ENCODE measurements at places on chromosomes 4 and X. TPM values are rescaled to one million over a fixed set of nuclear protein-coding genes. Genes with fewer than 3 reads are reported as not detected.

DNA sequence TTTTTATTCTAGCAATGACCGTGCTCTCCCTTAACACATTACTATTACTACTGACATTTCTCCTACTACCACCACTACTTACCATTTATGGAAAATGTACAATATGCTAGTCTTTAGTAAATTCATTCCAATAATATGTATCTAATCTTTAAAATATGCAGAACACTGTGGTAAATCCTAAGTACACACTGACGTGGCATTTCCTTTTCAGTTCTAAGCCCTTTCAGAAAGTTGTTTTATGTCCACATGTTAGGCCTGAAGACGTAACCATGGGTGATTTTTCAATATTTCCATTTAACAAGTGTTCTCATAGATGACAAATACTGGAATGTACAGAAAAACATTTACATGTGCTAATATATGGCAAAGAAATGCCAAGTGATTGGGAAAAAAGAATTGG, 268.6 kb upstream of the SLIT2 start:
- DNase-seq, result no peak

CNKSR2 gene
- 1.5 TPM for polyA plus RNA-seq

IRS4 gene
- polyA plus RNA-seq, result 1.2 TPM

GRCh38 chr4:76252271-76252653, 741 bp downstream of the FAM47E start:
- no peak for DNase-seq

GRCh38 chrX:14032406-14032805, 2.7 kb upstream of the GEMIN8 start:
- DNase-seq, result peak; percentile 34

RFC1 gene
- polyA plus RNA-seq, result 81.5 TPM

IL1RAPL1 gene
- 2.7 TPM for polyA plus RNA-seq

DSPP gene
- not detected for polyA plus RNA-seq

DNA sequence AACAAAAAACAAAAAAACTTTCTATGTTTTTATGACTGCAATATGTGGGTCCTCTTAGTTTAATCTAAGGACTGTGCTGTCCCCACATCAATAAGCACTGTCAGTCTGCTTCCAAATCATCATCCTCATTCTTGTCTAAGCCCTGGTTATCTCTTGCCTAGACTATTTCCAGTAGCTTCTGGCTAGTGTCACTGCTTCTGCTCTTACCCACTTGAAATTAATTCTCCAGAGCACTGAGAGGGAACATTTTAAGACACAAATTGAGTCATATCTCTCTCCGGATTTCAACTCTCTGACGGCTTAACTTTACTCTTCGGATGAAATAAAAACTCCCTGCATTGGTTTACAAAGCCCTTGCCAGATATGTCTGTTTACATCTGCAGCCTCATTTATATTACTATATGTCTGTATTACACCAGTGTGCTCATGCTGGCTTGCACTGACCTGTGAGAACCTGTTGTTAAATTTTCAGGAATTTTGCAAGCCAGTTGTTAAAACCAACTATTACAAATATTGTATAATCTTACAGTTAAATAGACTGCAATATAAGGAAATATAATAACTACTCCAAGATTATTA, 345.9 kb downstream of the ADGRL3 start:
- no peak for DNase-seq

GRCh38 chr4:188839704-188840103, 700.5 kb downstream of the TRIML1 start:
- no peak for DNase-seq

DNA sequence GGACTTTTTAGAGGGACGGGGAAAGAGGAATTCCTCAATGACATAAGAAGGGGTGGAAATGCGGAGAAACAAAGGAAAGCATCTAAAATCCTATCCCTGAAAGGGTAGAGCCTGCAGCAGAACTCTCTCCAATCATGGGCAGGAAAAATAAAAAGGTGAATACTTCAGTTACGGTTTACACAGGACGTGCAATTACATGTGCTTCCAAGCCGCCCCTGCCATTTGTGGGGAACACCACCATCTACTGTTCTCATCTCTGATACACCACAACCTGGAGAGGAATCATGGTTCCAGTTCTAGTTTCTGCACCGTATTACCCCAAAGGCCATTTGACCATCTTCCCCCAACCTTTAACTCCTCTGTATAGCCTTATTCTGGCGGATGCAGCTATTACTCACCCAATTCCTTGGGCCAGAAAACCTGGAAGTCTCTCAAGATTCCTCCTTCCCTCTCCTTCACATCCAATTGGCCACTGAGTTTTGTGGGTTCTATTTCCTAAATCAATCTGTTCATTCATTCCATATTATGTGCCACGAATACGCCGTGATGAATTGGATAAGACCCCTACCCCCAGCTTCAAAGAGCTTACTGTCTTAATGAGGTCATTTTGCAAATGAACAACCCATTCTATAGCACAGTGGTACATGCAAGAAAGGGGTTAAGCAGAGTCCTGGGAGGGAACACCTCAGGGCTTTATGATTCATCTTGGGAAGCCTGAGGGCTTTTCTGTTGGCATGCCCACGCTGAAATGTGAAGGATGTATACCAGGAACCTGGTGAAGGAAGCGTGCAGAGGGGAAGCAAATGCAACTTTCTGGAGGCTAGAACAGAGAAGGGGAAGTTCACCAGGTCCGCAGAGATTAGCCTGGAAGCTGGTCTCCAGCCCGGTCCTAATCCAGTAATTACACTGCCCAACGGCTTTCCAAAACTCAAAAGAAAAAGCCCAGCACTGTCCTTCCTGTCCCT, 1.4 kb upstream of the MSL3 start:
- DNase-seq, result no peak

UGT2B15 gene
- not detected for polyA plus RNA-seq

FAM199X gene
- 48.9 TPM for polyA plus RNA-seq

- DNase-seq, result no peak
Measured at GRCh38 chr4:100421361-100421978, 96.4 kb downstream of the EMCN start.

GRCh38 chr4:142404191-142404611, 441.9 kb downstream of the INPP4B start:
- no peak for DNase-seq

GRCh38 chrX:111131572-111131971, 35.6 kb downstream of the PAK3 start:
- DNase-seq, result no peak

- DNase-seq, result peak; percentile 8
Measured at GRCh38 chrX:140918398-140919038, 83.9 kb upstream of the SPANXB1 start.

RNF150 gene
- 28.6 TPM for polyA plus RNA-seq

PARM1 gene
- polyA plus RNA-seq, result 54.0 TPM

- no peak for DNase-seq
Measured at GRCh38 chr4:159117968-159118367, 15.1 kb downstream of the RAPGEF2 start.

VEGFC gene
- polyA plus RNA-seq, result 19.0 TPM

KLF8 gene
- 5.7 TPM for polyA plus RNA-seq

DMRTC1B gene
- 6.2 TPM for polyA plus RNA-seq

DNA sequence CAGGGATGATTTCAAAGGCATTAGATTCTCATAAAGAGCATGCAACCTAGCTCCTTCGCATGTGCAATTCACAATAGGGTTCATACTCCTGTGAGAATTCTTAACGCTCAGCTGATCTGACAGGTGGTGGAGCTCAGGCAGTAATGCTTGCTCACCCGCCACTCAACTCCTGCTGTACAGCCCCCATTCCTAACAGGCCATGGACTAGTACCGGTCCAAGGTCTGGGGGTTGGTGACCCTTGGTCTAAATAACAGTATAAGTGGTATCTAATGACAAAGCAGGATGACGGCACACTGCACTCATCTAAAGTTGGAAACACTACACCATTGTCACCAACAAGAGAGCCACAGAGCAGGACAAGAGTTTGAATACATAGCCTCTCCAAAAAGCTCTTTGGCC, 28.5 kb downstream of the ADGRA3 start:
- DNase-seq, result no peak

DNA sequence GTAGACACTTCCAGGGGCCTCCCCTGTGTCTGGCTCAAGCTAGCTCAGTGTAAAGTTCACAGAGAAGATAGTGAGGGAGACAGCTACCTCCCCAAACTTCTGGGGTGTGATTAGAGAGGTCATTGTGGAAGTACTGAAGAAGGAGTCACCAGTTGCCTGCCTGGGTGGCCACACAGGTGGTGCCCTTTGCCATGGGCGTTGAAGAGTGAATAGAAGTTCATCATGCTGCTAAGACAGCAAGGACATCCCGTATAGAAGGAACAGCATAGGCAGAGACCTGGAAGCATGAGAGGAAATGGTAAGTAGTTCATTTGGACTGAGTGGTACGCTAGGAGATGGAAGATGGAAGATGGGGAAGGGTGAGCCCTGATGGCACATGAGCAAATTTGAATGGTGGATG, 110.1 kb downstream of the PJA1 start:
- DNase-seq, result no peak

DNA sequence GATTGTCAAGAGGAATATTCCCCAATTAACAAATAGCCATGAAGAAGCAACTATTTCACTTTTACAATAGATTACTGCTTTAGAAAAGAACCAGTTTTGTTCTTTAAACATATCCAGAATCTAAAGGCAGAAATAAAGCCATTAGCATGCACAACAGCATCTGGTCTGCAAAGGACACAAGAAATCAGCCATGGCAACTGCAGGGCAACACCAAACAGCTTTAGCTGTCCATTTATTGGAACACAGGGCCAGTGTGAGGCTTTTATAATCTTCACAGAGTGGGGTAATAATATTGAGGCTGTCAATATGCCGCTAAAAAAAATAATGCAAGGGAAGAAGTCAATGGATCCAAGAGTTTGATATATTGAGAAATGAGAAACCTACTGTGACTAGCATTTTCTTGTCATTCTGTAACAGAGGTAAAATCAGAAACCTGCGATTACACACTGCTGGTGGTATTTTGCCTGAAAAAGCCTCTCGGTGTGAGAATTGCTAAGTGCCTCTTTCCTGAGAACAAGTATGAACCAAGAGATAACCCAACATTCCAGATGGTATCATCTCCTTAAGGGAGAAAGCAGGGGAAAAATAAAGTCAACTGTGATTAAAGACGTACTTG, 2.7 kb upstream of the BANK1 start:
- no peak for DNase-seq

GAGE12J gene
- not detected for polyA plus RNA-seq

GRCh38 chr4:127667116-127667515, 34.4 kb downstream of the INTU start:
- no peak for DNase-seq

PCDH11X gene
- polyA plus RNA-seq, result 0.11 TPM

ADAMTS3 gene
- 12.5 TPM for polyA plus RNA-seq

- DNase-seq, result peak; percentile 97
Measured at GRCh38 chr4:73069338-73070073, at the start of gene COX18. Gene COX18 (minus strand): TSS chr4:73069716. CDS start chr4:73069649, 67 bp downstream.

- DNase-seq, result no peak
Measured at GRCh38 chr4:43277003-43277402, 384.5 kb downstream of the GRXCR1 start.

- no peak for DNase-seq
Measured at GRCh38 chr4:89823416-89823815, 13.5 kb downstream of the SNCA start.

PCDH10 gene
- polyA plus RNA-seq, result 6.7 TPM

DNA sequence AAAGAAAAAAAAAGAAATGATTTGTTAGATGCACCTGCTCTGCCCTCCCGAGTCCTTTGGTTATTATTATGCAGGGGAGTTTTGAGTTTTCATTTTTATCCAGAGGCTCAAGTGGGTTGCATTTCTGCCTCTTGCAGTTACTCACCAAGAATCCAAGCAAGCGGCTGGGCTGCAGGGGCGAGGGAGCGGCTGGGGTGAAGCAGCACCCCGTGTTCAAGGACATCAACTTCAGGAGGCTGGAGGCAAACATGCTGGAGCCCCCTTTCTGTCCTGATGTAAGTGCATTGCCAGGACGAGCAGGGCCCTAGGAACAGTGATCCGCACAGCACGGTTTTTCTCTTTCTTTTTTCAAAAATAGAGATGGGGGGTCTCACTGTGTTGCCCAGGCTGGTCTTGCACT, 39.1 kb downstream of the HTT-AS start:
- no peak for DNase-seq

- DNase-seq, result peak; percentile 25
Measured at GRCh38 chr4:76306882-76307659, 538 bp downstream of the STBD1 start.

GRCh38 chrX:31293409-31293808, 221.6 kb upstream of the FTHL17 start:
- no peak for DNase-seq

Data from right renal pelvis (tissue), 4 donors.